ENCODE measurements at places on chromosomes 13 and 19.
A peak's percentile ranks its signal among the peaks of the same experiment; 100 is the strongest.

- no peak for DNase-seq
Measured at GRCh38 chr19:36528921-36529518, 949 bp upstream of the ZNF260 start.

GRCh38 chr13:72651144-72651543 is 76.3 kb downstream of the MZT1 start:
- no peak for DNase-seq

GRCh38 chr13:99501184-99501847 is at the start of gene TM9SF2:
Gene TM9SF2, plus strand, starts transcription at chr13:99501472. Its CDS starts 135 bp downstream, at chr13:99501607.
- peak; percentile 99 for DNase-seq

GRCh38 chr19:48452289-48453190 is 2.8 kb upstream of the KCNJ14 start:
- no peak for DNase-seq

DNA sequence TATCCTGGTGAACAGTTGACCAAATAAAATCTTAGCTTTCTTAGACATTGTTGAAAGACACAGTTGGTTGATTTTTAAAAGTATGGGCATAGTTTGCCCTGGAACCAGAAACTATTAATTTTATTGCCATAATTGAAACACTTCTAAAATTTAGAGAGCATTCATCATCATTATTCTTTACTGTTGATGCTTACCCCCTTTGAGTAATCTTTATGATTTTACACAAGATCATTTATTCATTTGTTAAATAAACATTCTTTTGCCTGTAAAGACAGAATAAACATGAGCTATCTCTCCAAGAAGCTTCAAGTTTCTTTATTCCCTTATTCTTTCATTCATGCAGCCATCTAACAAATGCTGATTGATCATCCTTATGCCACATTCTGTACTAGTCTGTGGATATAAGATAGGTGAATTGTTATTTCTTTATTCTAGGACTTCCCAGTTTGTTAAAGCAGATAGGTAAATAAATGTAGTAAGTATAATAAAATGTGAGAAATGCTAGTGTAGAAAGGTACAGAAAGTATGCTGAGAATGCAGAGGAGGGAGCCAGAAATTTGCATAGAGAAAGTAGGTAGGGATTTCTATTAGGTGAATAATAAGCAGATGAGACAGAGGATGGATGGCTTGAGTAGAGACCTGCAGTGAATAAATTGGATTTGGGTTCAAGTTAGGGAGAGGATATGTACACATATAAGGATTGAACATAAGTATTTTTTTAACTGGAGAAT is 8.2 kb downstream of the SERTM1 start:
- no peak for DNase-seq

- DNase-seq, result no peak
Measured at GRCh38 chr19:49832556-49832955, 14.5 kb downstream of the MED25 start.

GRCh38 chr13:107332188-107332587 is 764.3 kb upstream of the ARGLU1 start:
- DNase-seq, result no peak

DNA sequence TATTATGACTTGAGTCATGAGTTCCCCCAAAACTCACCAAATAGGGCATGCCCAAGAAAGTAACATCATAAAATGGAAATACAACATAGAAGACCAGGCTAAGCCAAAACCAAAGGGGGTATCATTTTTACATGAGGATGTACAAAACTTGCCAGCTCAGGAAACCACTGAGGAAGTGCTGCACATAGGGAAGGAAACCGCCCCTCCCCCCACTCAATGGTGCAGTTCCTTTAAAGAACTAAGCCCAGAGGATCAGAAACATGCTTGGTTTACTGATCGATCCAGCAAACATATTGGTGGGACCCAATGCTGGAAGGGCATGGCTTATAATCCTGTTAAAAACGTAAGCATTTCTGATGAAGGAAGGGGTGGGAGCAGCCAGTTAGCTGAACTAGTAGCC is 4.2 kb upstream of the ZNF486 start:
- DNase-seq, result no peak

- DNase-seq, result no peak
Measured at GRCh38 chr13:24802074-24802473, 38.1 kb downstream of the RNF17 start.

- no peak for DNase-seq
Measured at GRCh38 chr19:45863335-45863839, 440 bp upstream of the SYMPK start.

DNA sequence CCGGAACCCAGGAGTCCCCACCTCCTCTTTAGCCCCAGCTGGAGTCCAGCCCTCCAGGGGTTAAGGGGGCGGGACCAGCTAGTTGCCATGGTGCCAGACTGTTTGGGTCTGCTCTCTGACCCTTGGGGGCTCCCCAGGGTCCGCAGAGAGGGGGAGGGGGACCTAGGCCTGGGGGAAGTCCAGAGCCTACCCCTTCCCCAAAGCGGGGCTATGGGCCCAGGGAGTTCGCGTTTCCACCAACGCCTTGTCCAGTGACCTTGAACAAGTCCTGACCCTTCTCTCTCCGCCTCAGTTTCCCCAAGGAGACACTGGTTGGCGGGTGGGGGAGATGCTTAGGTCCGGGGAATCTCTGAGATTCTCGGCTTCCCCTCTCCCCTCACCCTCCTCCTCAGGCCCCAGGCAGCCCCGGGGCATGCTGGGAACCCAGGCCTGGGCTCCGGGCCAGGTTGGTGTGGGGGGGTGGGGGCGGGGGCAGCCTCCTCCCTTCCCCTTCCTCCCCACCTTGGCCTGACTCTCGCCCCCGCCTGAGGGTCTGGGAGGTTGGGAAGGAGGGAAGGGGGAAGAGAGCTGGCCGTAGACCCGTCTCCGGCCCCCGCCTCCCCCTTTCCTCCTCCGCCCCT is 2.6 kb upstream of the SPACA6 start:
- DNase-seq, result peak; percentile 85

- no peak for DNase-seq
Measured at GRCh38 chr19:474126-475078, 13.6 kb upstream of the SHC2 start.

DNA sequence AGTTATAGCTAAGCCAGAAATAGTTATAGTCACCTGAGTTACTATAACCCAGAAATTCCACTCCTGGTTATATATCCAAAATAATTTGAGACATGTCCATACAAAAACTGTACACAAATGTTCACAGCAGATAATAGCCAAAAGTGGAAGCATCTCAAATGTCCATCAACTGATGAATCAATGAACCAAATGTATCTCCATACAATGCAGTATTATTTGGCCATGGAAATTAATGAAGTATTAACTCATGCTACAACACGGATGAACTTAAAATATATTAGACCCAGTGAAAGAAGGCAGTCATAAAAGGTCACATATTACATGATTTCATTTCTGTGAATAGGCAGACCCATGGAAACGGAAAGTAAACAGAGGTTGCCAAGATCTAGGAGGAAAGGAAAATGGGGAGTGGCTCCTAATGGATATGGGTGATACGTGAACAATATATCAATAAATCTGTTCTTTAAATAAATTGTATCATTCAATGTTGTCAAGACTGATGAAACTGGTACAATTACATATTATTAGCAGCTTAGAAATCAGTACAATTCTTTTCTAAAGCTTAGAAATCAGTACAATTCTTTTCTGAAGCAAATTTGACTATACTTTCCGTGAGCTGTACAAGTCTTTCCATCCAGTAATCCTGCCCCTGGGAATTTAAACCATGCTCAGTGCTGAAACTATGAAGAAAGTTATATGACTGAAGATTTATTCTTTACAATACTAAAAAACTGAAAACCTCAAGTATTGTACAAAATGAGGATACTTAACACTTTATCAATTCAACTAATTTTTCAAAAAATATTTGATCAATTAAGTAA is 47.0 kb upstream of the DIAPH3 start:
- DNase-seq, result no peak

DNA sequence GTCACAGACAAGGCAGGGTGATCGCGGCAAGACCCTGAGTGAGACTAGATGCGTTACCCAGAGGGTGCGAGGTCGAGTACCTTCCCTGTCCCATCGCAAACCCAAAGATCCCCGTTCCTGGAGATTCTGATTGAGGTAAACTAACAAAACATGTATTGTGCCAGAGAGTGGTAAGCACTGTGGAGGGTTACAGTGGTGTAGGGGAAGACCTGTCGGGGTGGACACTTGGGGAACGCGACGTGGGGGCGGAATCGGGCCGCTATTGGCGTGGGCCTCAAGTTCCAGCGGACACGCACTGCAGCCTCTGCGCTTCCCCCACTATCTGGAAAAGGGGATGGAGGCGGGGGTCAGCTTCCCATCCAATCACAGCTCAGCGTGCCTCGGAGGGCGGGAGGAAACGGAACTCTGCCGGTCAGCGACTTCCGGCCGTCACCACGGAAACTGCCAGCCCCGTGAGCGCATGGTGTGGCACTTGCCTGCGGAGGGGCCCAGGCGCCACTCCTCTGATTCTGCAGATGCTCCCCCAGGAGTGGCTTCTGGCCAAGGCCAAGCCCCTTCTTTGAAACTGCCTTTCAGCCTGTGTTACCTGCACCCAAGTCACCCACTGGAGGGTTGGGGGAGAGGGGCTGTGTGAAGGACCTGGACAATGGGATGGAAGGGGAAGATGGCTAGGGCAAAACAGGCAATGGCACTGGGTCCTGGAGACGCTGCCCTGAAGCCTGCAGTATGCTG is 1.0 kb upstream of the UBE2M start:
- peak; percentile 90 for DNase-seq

GRCh38 chr19:30788105-30788765 is 416.1 kb downstream of the ZNF536 start:
- DNase-seq, result no peak

- no peak for DNase-seq
Measured at GRCh38 chr13:36074659-36075058, 56.5 kb downstream of the DCLK1 start.

- no peak for DNase-seq
Measured at GRCh38 chr13:99895444-99896368, 75.9 kb downstream of the ZIC5 start.

DNA sequence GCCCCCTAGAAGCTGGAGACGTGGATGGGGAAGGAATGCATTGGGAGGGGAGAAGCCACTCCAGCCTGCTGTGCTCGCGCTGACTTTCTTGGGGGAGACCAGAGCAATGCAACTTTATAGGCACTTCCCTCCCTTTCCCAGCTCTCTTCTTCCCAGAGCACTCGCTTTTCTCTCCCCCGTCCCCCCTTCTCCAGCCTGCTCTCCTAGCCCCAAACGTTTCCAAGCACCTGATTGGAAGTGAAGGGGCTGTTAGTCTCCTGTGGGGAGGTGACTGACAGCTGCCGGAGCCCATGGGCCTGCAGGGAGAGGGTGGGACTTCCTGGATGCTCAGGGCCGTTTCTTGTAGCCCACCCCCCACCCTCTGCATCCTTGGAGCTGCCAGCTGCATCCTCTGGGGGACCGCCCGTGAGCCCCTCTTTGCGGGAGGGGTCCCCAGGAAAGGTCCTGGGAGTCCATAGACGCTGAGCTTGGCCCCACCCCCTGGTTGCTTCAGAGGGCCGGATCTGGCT is 2.5 kb downstream of the HDGFL2 start:
- no peak for DNase-seq

- DNase-seq, result no peak
Measured at GRCh38 chr13:37475966-37476365, 122.6 kb downstream of the POSTN start.

DNA sequence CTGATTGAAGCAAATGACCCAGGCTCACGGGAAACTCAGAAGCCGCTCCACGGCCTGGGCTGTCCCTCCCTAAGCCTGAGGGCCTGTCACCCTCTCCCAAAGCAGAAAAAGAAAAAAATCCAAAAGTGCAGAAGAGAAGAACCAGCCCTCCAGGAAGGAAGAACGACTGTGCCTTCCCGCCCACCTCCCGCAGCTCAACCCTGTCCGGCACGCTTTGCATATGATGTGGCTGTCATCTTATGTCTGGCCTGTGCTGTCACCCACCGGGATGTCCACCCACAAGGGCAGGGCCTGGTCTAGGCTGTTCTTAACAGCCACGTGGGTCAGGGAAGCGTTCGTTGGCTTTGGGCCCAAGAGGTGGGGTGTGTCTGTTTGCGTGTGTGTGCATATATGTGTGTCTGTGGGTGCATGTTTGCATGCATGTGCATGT is 13.7 kb downstream of the ZBTB7A start:
- peak; percentile 28 for DNase-seq

- DNase-seq, result peak; percentile 49
Measured at GRCh38 chr19:18044825-18045304, 36.9 kb downstream of the ARRDC2 start.

DNA sequence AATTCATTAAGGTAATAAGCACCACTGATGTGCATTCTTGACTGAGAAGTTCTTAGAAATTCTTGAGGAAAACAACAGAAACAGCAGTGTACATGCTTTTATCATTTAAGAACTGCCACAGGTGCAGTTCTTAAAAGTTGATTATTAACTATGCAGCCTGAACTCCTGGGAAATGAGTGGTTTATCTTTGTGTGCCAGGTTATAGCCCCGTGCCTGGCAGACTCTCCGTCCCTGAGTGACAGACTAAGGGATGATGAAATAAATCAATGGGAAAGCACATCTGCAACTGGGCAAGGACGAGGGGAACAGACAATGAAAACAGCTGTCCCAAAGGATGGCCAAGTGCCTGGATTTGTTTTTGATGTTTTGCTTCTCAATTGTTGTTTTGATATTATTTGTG is 84.4 kb upstream of the SPATA13 start:
- DNase-seq, result no peak

DNA sequence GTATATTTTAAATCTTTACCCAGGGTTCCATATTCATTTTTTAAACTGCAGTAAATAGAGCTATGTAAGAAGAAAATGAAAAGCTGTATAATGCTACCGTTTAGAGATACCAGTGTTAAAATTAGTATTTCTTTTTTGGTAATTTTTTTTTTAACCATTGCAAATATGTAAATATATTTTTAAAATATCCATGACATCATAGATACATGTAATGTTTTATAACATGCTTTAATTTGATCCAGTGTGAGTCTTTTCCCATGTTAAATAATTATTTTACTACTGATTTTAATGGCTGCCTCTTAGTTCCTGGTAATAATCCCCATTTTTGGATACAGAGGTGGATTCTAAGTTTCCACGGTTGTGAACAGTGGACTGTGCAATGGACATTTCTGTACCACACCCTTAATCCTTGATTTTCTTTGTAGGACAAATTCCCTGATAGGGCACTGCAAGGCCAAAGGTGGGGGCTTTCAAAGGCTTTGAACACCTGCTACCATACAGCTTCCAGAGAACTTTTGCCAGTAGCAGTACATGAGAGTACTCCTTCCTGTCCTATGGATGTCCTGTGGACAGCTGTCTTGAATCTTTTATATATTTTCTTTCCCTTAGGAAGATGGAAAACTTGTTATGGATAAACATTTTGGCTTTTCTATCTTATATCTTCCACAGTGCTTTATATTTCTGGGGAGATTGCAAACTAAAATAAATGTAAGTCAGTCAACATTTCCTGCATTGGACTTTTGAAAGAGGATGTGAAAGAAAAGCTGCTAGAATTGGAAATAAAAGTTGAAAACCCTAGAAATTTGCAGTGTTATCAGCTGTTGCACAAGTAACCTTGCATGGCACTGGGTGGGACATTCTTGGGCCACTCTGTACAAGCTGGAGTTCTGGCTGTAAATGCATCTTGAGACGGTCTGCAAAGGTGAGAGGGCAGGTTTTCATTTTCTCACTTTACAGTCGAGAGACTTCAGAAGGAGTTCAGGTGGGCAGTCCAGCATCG is 46.8 kb downstream of the ARHGEF7 start:
- no peak for DNase-seq

Measured in uterus (tissue), 4 donors.